T-helper 1 cell treated with Interleukin-12 subunit alpha and Interleukin-12 subunit beta and Interleukin-4 antibody, amounts not matched to agents 30 ng/mL and 1 ng/mL, for 36 hours (primary cell): ENCODE measurements at places on chromosomes 4 and X. TPM values are rescaled to one million over a fixed set of nuclear protein-coding genes. Genes with fewer than 3 reads are reported as not detected.

The PTPN13 gene
- total RNA-seq: 0.88 and 1.1 TPM in 2 replicates

The PRDM8 gene
- 29.4 and 32.7 TPM in 2 replicates for total RNA-seq

The RPL36A gene
- total RNA-seq: 107 and 163 TPM in 2 replicates

The MAGEA12 gene
- not detected in 2 replicates for total RNA-seq

The HSFX3 gene
- total RNA-seq: not detected in 2 replicates

The PFKFB1 gene
- total RNA-seq: 0.15 and 0.56 TPM in 2 replicates

The COX18 gene
- 17.3 and 17.7 TPM in 2 replicates for total RNA-seq

The SFRP2 gene
- not detected in 2 replicates for total RNA-seq

The TEX13C gene
- not detected in 2 replicates for total RNA-seq

The KCND1 gene
- total RNA-seq: 5.0 and 6.3 TPM in 2 replicates

The STS gene
- total RNA-seq: 2.0 TPM in 2 replicates

The CYLC1 gene
- not detected in 2 replicates for total RNA-seq

The PPARGC1A gene
- not detected in 2 replicates for total RNA-seq

The GAGE2A gene
- not detected in 2 replicates for total RNA-seq

The AFP gene
- total RNA-seq: not detected in 2 replicates

The GSX2 gene
- not detected in 2 replicates for total RNA-seq

The USP17L20 gene
- not detected in 2 replicates for total RNA-seq

The NWD2 gene
- total RNA-seq: not detected in 2 replicates

The ABRAXAS1 gene
- total RNA-seq: 7.5 and 9.2 TPM in 2 replicates

The NLGN3 gene
- total RNA-seq: 2.3 and 3.1 TPM in 2 replicates

The EDNRA gene
- total RNA-seq: not detected in 2 replicates

The ANKRD50 gene
- 0.07 and 0.17 TPM in 2 replicates for total RNA-seq

The MXD4 gene
- 22.5 and 25.1 TPM in 2 replicates for total RNA-seq

The TBX22 gene
- not detected in 2 replicates for total RNA-seq

The GAGE12E gene
- not detected in 2 replicates for total RNA-seq

The PALLD gene
- 10.3 and 12.1 TPM in 2 replicates for total RNA-seq

The TLL1 gene
- total RNA-seq: 0.05 TPM in 1 of 2 replicates, not detected in the other

The FRMD7 gene
- not detected in 2 replicates for total RNA-seq
